ENCODE measurements at places on chromosomes 11 and 22.

DNA sequence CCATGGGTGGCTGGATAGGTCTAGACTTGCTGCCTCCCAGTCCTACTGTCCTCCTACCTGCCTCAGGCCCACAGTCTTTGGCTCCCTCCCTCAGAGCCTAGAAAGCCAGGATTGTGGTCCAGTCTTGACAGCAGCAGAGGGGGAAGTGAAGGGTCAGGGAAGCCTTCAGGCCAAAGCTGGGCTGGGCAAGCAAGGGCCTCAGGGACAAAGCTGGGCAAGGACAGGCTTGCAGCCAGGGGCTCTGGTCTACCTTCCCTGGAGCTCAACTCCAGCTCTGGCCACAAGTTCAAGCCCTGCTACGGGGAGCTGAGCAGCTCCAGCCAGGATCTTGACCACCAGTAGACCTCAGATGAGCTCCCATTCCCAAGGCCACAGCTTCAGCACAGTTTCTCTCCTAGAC lies 14.9 kb downstream of the LMO1 start:
- DNase-seq: no peak

DNA sequence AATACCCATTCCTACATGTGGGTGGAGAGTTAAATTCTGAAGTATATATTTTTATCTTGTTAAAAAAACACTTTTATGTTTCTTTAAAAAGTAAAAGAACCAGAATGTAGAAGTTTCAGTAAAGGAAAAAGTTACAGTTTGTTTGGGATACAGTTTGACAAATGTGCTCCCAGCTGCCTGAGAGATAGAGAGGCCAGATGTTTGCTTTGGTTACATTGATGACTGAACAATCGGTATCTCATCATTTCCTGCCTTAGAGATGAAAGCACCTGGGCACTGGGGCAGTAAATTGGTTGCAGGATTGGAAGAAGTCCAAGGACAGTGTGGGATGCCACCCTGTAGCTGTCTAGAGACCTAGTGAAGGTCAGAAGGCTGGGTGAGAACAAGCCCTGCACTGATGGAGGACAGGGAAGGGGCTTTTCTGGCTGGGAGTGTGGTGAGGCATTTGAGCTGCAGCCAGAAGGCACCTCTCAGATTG lies 16.6 kb downstream of the MED15 start:
- DNase-seq: no peak

- no peak for DNase-seq
Measured at GRCh38 chr11:86524620-86525352, 147.6 kb downstream of the ME3 start.

- DNase-seq: no peak
Measured at GRCh38 chr22:19959043-19959586, 17.5 kb upstream of the TXNRD2 start.

DNA sequence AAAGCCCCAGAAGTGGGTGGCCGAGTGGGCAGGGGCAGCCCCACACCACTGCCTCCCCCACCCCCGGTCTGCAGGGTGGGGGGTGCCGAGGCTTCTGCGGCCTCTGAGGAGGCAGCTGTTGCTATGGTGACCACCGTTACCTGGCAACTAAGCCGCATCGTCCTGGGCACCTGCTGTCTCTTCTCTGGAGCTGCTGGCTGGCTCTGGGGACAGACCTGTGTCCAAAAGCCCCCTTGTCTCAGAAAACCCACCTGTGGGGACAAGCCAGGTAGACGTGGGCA lies 79.9 kb upstream of the PRR5 start:
- no peak for DNase-seq

DNA sequence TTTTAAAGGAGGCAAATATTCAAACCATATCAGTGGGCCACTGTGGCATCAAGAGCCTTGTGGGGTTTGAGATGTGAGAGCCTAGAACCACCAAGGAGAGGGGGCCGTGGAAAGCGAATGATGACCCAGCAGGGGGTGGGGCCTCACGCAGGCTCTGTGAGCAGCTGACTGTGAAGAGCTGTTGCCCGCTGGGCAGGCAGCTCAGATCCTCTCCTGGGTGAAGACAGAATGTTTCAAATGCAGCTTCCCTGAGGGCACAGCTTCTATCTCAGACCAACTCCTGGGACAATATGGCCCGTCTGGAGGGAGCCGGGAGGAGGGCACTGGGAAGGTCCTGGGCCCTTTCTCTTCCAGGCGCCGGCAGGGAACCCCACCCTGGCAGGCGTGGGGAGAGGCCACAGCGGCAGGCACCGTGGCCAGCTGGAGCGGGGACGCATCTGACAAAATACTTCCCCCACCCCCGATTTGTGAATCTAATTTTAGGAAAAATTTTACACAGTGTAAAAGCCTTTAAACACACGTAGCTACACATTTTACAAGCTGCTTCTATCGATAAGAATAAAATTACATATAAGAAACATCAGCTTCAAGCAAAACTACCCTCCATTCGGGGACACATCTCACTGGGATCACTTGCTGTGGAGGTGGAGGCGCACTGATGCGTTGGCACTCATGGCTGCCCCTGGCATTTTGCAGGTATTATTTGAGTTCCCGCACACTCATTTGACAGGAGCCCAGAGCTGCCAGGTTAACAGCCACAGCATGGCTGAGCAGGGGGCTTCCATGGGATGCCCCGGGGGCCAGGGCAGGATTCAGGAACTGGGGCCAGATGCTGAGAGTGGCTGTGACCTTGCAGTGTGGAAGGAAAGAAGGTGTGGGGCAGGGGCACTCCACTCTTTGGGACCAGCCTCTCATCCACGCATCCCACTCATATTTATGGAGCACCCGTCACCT lies 40.3 kb downstream of the PARVG start:
- DNase-seq: no peak

- peak; percentile 28 for DNase-seq
Measured at GRCh38 chr11:128624269-128625175, 37.2 kb upstream of the ETS1 start.

- DNase-seq: no peak
Measured at GRCh38 chr11:74819400-74819799, 70.8 kb downstream of the RNF169 start.

GRCh38 chr11:20289732-20290131 lies 73.8 kb upstream of the HTATIP2 start:
- DNase-seq: no peak

- no peak for DNase-seq
Measured at GRCh38 chr11:81870066-81870412, 863.6 kb downstream of the FAM181B start.

DNA sequence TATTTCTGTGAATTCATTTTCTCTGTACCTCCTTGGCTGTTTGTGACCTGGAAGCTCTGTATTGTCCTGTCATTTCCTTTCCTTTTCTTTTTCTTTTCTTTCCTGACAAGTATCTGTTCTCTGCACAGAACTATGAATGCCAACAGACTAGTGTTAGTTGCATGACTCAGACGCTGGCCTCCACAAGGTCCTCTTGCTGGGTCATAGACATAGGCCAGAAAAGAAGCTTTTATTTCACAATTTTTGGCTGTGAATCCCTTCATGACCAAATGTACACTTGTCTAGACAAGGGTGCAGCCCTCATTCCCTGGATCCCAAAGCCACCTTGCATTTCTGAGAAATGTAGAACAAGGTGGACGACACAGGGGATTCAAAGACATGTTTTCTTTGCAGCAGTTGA lies 104.1 kb upstream of the MTNR1B start:
- DNase-seq: no peak

DNA sequence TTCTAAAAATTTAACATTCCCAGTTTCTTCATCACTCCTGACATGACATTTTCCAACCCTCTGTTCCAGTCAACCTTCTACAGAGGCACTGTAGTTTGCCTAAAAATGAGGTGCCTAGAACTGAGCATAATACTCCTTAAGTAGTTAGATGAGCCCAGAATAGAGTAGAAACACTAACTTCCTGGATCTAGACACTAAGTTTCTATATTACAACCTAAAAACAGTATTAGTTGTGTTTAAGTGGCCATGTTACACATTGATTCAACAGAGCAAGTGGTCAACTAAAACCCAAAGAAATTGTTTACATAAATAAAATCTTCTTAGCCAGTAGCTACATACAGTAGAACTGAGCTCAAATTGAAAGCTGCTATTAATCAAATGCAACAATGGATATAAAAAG lies 1.3 kb downstream of the HPS5 start:
- DNase-seq: no peak

GRCh38 chr22:39746600-39747262 lies 146.8 kb downstream of the ENTHD1 start:
- DNase-seq: no peak

GRCh38 chr11:126791446-126791845 lies 209.1 kb downstream of the KIRREL3 start:
- DNase-seq: no peak

- no peak for DNase-seq
Measured at GRCh38 chr11:44743959-44744557, 17.3 kb downstream of the TSPAN18 start.

DNA sequence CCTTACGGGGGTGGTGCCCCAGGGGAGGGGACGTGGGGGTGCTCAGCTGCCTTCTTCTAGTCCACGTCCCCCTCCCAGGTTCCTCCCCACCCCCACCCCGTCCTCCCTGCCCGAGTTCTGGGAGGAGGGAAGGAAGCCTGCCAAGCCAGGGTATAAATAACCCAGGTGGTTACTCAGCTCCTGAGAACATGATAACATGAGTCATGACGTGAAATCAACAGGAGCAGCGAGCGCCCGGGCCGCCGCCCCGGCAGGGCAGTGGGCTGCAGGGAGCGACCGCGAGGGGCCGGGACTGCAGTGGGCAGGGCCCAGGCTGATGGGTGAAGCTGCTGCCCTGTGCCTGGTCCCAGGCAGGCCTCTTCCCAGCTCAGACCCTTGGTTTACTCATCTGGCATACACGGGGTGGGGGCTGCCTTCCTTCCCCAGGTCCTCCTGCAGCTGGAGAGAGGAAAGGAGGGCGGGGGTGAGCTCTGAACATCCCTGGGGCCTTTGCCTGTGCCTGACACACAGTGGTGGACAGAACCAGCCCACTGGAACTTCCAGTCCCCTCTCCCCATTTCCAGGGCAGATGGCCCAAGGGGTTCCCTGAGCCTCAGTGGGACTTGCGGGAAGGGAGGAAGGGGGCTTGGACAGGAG lies 8.8 kb upstream of the PDGFB start:
- no peak for DNase-seq

DNA sequence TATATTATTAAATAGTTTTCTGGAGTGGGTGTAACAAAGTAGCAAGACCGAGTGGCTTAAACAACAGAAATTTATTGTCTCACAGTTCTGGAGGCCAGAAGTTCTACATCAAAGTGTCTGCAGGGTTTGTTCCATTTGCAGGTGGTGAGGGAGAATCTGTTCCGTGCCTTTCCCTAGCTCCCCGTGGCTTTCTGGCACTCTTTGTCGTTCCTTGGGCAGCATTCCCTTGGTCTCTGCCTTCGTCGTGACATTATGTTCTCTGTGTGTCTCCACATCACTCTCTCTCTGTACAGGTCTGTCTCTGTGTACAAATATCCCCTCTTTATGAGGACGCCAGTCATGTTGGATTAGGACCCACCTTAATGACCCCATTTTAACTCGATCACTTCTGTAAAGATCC lies 38.2 kb downstream of the LDLRAD3 start:
- no peak for DNase-seq
